NT2/D1 (cell line): ENCODE measurements at places on chromosomes 1 and 21.
A peak's percentile ranks its signal among the peaks of the same experiment; 100 is the strongest.

DNA sequence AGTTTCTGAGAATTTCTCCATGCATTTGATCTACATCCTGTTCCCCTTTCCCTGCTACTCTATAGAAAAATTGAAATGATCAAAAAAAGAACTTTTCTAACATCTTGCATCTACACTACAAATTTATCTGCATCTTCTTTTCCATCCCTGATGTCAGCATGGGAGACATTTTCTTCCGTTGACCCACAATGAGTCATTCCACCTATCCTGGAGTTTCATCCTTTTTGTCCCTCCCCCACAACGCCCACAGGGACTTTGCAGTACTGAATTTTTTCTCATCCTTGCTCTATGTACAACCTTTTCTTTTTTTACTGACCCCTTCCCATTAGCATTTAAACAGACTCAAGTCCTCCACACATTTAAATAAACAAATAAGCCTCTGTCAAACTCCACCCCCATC lies 112.2 kb upstream of the MROH9 start:
- no peak for DNase-seq

- DNase-seq = no peak
Observed at GRCh38 chr1:55331351-55331750, 116.2 kb upstream of the USP24 start.

DNA sequence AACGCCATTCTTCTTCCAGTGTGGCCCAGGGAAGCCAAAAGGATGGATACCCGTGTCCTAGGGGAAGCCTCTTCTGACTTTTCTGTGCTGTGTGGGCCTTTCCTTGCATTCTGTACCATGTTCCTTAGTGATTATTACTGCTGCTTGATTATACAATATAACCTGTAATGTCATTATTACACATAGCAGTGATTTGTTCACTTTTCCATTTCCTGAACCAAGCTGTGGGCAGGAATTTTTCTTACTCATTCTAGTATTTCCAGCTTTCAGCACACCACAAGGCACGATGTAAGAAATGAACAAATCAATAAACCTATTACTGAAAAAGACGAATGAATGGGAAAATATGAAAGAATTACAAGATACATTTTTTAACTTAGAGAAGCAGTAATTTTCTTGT lies 8.4 kb upstream of the USP33 start:
- DNase-seq = no peak

DNA sequence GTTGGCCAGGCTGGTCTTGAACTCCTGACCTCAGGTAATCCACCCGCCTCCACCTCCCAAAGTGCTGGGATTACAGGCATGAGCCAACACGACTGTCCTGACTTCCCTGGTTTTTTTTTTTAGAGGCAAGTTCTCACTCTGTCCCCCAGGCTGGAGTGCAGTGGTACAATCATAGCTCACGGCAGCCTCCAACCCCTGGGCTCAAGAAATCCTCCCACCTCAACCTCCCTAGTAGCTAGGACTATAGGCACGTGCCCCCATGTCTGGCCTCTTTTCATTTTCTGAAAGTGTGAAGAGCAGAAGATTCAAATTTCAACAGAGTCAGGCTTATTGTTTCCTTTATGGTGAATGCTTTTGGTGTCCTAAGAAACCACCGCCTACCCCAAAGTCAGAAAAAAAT lies 21.7 kb upstream of the SOX13 start:
- DNase-seq = no peak

DNA sequence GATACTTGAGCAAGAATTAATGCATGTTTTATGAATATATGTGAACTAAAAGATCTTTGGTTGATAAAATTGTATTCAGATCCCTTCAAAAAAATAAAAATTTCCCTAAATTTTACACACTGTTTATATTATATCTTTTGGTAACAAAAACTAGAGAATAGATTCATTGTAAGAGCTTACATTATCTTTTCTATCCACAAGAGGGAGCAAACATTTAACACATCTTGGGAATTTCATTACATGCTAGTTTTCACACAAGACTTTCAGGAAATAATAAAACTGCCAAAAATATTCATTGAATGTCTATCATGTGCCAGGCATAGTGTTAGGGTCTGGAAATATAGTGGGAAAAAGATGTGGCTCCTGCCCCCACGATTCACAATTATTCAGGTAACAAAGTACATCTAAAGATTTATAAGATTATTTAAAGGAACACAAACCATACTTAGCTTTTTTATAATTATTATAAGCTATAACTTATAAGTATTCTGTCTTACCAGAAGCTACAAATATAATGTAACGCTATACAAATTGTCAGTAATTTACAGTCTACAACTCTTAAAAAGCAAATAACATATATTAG lies 30.6 kb downstream of the FAF1 start:
- DNase-seq = peak; percentile 5

DNA sequence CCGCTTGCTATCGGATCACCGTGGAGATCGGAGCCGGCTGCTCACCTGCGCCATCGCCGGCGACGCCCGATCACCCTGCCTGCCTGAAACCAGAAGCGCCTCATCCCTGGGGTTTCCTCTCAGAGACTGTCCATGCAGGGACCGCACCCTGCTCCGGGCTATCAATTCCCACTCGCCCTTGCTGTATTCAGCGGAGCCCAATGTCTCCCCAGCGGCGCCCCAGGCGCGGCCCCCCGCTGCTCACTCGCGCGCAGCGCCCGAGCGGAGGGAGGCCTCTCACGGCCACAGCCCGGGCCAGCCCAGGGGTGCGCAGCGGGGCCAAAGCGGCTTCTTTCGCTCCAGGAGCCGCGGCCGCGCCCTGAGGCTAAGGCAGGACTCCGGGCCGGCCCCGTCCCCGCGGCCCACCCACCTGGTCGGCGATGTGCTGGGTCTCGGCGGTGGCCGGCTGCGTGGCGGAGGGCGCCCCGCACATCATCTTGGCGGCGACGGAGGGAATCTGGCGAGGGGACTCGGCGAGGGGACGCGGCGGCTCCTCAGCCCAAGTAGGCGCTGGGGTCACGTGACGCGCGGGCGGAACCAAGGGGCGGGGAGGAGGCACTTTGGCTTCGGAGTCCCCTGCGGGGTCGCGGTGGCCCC lies at the start of gene CSTB:
CSTB (minus strand) TSS at position 514 of the 636 bp plus-strand sequence; CDS start at position 475, 39 bp downstream.
- DNase-seq = peak; percentile 70

DNA sequence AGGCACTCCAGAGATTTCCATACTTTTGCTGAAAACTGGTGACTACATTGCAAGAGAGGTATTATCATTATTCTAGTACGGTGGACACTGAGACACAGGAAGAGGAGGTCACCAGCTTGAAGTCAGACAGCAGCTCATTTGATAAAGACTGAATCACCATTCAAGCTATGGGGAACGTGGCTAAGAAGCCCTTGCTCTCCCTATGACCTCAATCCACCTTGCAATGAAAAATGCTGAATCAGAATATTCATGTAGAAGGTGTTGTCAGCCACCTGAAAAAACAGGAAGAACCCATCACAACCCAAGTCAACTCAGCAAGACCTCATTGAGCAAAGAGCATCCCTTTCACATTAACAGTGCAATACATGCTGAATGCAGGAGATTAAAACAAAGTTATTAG lies 59.0 kb upstream of the FGGY start:
- no peak for DNase-seq

GRCh38 chr1:125087691-125088090 lies 3902.9 kb downstream of the SRGAP2C start:
- DNase-seq = no peak

- no peak for DNase-seq
Observed at GRCh38 chr1:205523261-205523890, 18.9 kb downstream of the CDK18 start.

- no peak for DNase-seq
Observed at GRCh38 chr1:9305216-9305615, 12.5 kb downstream of the SPSB1 start.

DNA sequence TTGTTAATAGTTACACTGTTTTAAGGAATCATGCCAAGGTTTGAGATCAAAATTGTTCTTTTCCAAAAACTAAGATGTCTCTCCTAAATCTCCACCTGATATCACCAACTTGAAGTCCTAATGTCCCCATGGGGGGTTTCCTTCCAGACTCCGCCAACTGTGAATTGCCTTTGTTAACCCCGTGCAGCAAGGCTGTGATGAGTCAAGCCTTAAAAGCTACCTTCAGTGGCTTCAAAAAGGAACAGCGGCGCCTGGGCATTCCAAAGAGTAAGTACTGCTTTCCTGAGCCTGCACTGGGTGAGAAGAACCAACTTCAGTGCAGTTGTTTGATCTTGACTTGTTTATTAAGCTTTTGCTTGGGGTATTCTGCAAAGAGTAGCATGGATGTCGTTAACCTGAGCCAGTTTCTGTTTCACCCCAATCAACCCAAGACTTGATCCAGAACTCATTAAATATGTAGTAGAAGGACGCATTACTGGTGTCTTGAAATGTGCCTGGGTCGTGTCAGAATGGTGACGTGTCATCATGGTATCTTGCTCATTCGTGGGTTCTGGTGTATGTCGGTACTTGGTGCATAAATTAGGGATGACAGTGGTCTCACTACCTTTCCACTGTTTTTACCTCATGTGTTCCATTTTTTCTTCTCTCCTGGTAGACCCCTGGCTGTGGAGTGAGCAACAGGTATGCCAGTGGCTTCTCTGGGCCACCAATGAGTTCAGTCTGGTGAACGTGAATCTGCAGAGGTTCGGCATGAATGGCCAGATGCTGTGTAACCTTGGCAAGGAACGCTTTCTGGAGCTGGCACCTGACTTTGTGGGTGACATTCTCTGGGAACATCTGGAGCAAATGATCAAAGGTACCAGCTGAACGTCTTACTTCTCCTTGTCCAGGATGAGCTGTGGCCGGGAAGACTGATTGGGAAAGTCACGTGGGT lies 8.7 kb downstream of the ETS2 start:
- DNase-seq = peak; percentile 84
